ENCODE measurements at places on chromosomes 4 and X.

- no peak for DNase-seq
These were observed 804.2 kb downstream of the CENPC start for GRCh38 chr4:66741081-66741480.

- DNase-seq: no peak
These were observed 16.2 kb downstream of the AFF1 start for GRCh38 chr4:86950831-86951525.

GRCh38 chrX:24219320-24219719 lies 69.8 kb downstream of the ZFX start:
- DNase-seq: no peak

- DNase-seq: no peak
These were observed 48.3 kb downstream of the PDE5A start for GRCh38 chr4:119580293-119580692.

- no peak for DNase-seq
These were observed 18.7 kb downstream of the PGM2 start for GRCh38 chr4:37845201-37845600.

- no peak for DNase-seq
These were observed 900.9 kb downstream of the RAB28 start for GRCh38 chr4:12583275-12583674.

- no peak for DNase-seq
These were observed 326.7 kb downstream of the MAPK10 start for GRCh38 chr4:86033171-86033570.

GRCh38 chr4:14359991-14360390 lies 642.3 kb upstream of the CPEB2 start:
- no peak for DNase-seq

GRCh38 chr4:162350331-162350730 lies 186.5 kb upstream of the FSTL5 start:
- DNase-seq: no peak

DNA sequence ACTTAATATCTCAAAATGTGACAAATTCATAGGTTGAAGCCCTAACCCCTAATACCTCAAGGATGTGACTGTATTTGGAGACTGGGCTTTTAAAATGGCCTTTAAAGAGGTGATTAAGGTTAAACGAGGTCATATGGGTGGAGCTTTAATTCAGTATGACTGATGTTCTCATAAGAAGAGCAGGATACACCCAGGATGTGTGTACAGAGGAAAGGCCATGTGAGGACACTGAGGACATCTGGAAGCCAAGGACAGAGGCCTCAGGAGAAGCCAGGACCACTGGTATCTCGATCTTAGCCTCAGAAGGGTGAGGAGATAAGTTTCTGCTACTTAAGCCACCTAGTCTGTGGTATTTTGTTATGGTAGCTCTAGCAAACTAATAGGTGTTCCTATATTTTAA lies 49.0 kb upstream of the SHISA3 start:
- no peak for DNase-seq

- no peak for DNase-seq
These were observed 57.0 kb downstream of the DCLK2 start for GRCh38 chr4:150135134-150135772.

DNA sequence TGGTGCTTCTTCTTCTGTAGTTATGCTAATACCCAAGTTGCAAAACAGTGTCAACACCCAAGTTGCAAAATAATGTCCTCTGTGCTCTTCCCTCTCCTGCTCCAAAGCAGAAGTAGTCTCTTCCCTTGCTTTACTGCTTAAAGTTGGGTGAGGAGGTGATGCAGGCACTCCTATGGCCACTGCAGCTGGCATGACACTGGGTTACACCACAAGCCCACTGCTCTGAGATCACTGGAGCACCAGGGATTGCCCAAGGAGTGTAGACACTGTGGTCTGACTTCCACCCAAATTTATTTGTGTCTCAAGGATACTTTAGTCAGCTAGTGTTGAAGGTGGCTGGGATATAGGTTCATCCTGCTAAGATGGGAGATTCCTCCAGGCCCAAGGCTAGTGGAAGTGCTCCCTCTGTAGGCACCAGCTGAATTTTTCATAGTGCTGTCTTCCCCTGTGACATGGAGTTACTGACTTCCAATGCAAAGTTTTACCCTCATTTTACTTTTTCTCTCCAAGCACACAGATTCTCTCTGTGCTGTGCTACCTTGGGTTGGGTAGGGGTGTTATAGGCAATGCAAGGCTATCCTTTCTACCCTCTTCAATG lies 196.2 kb upstream of the TENT5D start:
- DNase-seq: no peak

DNA sequence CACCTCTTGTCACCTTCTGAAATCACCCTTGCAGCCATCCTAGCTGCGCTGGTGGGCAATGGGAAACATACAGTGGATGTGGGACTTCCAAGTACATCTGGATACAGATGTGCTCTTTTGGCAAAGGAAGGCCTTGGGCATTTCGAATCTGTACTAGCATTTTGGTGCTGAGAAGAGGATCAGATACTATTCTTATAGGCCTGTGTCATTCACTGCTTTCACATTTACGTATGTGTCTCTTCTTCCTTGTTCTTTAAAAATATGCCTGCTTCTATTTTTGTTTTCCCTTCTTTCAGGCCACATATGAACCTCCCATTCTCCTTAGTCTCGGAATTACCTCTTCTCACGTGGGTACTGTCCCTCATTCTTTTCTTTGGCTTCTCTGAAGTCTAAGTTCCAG lies 53.1 kb downstream of the EFNB1 start:
- no peak for DNase-seq

GRCh38 chrX:40773809-40774208 lies 38.5 kb upstream of the MED14 start:
- DNase-seq: no peak

GRCh38 chrX:1618689-1619088 lies 3.8 kb downstream of the ASMT start:
- no peak for DNase-seq

DNA sequence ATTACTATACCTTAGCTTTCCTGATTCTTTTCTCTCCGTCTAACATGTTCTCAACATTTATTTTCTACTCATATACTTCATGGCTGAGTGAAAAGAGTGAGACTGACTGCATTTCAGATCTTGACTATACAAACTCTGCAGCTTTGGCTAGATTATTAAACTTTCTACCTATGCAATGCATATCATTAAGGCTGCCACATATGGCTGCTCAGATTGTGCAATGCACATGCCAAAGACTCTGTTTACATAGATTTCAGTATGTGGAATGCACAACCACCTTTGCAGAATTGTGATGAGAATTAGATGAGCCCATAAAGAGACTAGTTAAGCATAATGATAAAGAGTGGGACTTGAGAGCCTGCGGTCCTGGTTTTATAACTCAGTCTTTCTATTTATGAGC lies 196.5 kb downstream of the BMPR1B start:
- DNase-seq: no peak

DNA sequence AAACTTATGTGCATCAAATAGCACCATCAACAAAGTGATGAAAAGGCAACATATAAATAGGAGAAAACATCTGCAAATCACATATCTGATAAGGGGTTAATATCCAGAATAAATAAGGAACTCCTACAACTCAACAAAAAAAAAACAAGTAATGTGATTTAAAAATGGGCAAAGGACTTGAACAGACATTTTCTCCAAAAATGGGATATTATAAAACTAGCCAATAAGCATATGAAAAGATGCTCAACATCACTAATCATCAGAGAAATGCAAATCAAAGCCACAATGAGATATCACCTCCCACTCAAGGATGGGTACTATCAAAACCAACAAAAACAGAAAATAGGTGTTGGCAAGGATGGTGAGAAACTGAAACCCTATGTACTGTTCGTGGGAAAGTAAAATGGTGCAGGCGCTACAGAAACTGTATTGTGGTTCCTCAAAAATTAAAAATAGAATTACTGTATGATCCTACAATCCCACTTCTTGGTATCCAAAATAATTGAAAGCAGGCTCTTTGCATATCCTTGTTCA lies 2.4 kb downstream of the DNAJB14 start:
- DNase-seq: no peak

DNA sequence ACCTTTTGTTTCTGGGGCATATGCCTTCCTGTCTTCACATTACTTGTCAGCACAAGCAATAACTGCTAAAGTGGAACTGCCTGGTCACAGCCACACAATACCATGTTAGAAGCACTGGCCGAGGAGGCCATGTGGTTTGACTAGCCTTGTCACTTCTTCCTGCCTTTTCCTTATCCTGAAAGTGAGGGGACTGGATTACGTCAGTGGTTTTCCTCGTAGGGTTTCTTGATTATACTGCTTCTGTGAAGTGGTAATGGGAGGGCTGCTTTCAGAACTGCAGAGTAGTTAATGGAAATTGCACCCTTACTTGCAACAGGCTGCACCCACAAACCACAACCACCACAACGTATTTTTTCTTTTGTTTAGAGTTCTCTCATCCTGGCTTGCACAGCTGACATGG lies 26.6 kb downstream of the ZRSR2 start:
- DNase-seq: peak; percentile 55

DNA sequence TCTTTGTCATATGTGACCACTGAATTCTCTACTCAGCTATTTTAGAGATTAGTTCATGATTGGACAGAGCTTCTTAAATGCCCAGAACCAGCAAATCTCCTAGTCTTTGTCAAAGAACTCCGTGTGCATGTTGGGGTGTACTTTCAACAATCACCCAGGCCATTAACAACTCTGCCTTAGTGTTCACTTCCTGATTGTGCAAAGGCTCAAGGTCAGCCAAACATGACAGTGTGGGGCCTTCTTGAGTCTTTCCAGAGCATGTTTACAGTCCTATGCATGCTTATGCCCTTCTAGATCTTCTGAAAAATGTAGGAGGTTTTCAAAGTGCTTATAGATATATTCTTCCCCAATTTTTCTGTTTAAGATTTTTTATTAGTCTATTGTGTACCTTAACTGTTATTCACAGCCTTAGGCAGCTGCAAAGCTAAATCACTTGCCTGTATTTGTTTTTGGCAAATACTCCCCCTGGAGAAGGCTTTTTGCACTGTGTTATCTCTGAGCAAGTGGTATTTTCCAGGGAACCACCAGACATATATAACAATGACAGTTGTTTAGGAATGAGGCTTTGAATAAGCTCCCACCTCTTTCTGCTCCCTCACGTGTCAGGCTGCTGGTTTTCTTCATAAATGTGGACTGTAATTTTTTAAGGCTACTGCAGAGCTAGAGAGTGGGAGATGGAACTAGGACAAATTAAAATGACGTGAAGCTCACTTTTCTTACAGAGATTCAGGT lies 24.0 kb upstream of the DRP2 start:
- DNase-seq: no peak

GRCh38 chr4:19496756-19497155 lies 754.9 kb upstream of the SLIT2 start:
- no peak for DNase-seq

DNA sequence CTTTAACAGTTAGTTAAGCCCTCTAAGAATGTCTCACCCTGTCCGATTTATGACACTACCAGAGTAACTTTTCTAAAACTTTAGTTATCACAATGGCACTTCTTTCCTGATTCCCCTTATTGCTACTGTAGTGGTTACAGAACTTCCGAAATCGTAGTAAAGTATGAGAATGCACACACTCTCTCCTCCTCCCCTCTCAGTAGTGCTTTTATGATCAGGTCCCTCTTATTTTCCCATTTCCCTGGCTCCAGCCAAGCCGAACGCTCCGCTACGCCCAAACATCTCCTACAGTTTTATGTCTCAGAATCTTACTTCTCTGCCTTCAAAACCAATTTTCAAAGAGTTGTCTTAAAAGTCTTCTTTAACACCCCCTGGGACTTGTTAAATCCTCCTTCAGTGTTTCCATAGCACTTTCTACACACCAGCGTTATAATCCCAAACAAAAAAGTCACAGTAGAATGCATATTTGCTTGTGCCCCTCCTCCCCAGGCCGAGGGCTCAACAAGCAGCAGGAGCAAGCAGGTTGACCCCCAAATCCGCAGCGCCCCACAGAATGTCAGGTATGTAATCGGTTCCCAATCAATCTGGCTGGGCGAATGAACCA lies 671 bp downstream of the HPF1 start:
- no peak for DNase-seq
